ENCODE measurements at places on chromosomes 1 and 21.

- no peak for DNase-seq
Measured at GRCh38 chr1:31203215-31203614, 36.5 kb downstream of the NKAIN1 start.

DNA sequence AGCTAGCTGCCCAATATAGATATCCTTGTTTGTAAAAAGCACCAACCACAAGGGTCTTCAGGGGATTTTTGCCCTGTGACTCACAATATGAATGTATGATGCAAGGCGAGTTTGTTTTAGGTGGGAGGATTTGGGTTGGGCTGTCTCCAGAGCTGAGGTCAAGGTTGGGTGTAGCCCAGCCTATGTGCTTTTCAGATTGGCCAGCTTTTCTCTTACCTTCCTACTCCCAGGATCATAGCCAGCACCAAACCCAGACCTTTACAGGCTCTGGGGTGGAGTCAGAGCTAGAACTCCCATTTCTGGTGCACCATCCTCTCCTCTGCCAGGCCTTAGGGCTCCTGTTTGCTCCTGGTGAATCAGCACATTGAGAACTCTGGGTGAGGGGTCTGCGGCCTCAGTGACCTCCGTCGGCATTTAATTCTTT lies 55.6 kb upstream of the GCLM start:
- no peak for DNase-seq

GRCh38 chr1:51620470-51620869 lies 3.6 kb downstream of the OSBPL9 start:
- DNase-seq = no peak

DNA sequence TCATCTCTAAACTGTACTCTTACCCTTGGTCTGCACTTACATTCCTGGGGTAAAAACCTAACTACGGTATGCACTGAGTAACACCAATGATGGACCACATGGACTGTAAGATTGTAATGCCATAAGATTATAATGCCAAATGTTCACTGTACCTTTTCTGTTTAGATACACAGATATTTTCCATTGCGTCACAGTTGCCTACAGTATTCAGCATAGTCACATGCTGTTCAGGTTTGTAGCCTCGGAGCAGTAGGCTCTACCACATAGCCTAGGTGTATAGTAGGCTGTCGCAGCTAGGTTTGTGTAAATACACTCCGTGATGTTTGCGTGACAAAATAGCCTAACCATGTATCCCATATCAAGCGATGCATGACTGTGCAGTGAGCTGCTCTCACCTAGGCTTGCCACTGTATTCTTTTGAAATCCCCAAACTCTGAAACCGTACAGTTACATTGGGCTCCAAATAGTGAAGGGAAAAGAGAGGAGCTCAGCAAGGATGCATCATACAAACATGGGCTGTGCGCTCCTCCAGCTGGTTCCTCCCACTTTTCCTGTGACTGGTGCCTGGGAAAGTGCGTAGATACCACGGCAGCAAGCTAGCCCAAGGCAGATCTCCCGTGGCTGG lies 35.2 kb downstream of the CFAP57 start:
- DNase-seq = no peak

DNA sequence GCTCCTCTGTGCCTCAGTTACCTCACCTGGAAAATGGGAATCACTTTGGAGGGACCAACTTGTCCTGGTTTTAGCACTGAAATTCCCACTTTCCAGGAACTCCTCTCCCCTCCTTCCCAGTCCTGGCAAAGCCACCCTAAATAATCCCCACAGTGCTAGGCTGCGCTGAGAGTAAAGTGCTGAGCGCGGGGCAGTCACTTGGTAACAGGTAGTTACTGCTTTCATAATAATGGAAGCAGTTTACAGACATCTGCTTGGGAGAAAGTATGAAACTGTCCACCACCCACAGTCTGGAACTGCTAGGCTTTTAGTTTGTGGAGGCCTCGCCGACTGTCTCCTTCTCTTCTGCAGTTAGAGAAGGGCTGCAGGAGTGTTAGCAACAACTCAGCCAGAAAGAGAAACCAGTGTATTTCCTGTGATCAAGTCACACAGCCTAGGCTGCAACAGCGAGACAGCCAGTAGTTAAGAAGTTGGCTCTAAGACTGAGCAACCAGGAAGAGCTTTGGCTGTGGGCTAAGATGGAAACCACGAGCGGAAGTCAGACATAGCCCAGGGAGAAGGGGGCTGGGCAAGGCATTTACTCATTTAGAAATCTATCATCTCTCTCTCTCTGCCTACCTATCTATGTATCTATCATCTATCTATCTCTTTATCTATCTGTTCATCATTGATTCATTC lies 30.8 kb upstream of the ABCG1 start:
- no peak for DNase-seq

- no peak for DNase-seq
Measured at GRCh38 chr1:161792740-161793139, 26.6 kb downstream of the ATF6 start.

DNA sequence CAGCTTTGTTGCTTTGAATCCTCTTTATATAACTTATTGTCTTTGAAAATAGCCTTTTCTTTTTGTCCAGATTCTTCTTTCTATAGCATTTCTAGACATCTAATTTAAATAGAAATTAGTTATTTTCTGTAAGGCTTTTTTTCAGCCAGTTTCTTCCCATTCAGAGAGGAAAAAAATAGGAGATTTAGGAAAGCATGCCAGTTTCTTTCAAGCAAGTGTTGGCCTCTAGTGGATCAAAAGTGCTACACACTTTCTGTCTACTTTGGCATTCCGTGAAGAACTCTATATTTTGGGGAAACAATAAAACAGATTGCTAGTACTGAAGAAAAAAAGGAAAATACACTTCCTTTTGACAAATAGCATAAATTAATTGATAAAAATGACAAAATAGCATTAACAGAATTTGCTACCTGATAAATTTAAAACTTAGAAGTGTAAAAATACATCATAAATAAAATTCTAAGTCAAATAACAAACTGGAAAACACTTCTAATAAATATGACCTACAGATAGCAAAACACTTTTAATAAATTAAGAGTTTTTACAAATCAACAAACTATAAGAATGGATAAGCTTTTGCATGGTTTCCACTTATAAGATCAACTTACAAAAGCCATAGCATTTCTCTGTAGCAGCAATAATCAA lies 13.1 kb upstream of the EXO1 start:
- no peak for DNase-seq

GRCh38 chr1:97433094-97433823 lies 487.6 kb downstream of the DPYD start:
- DNase-seq = no peak

- no peak for DNase-seq
Measured at GRCh38 chr1:221241157-221241556, 361.9 kb downstream of the HLX start.

- no peak for DNase-seq
Measured at GRCh38 chr1:183970516-183971300, 66.8 kb downstream of the COLGALT2 start.

GRCh38 chr1:58802640-58803399 lies 19.0 kb upstream of the JUN start:
- DNase-seq = no peak

DNA sequence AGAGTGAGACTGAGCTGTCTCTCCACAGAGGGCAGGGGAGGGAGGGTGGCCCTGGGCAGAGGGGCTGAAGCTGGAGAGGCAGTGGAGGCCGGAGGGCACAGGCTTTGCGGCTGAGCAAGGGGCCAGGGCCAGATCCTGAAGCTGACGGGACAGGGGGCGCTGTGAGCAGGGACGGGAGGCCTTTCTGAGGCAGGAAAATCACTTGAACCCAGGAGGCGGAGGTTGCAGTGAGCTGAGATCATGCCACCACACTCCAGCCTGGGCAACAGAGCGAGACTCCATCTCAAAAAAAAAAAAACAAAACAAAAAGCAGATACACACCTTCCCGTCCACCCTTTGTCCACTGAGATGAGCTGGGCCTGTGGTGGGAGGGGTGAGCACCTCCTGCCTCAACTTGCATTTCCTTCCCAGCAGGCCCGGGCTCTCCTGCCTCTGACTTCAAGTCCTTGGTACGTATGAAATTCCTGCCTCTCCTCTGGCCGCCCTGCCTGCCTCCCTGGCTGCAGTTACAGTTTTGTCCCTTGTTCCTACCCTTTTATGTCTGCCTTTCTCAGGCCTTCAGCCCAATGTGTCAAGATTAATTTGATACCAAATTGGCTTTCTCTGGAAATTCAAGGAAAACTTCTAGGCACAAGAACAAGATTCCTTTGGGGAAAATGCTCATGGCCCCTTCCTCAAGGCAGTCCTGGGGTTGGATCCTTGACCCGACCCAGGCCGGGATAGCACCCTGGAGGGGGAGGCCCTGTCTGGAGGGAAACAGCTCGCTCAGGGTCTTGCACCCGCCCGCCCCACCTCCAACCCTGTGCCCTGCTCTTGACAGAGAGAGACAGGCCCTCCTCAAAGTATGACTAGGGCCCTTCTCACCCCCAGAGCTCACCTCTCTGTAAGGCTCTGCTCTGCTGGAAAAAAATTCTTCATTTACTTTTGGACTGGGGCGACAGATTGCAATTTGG lies 11.2 kb upstream of the ADAMTSL4 start:
- DNase-seq = no peak
